ENCODE measurements at places on chromosomes 13 and 19. TPM values are rescaled to one million over a fixed set of nuclear protein-coding genes. Genes with fewer than 3 reads are reported as not detected.

The CGB2 gene
- total RNA-seq: not detected

The ZNF536 gene
- total RNA-seq: not detected

The GNG7 gene
- total RNA-seq: not detected

The KLF2 gene
- total RNA-seq: 13.5 TPM

The ZNF578 gene
- not detected for total RNA-seq

The C19orf73 gene
- total RNA-seq: 0.59 TPM

The STAP2 gene
- total RNA-seq: 2.6 TPM

The TUBA3C gene
- total RNA-seq: not detected

The KIR3DL2 gene
- total RNA-seq: not detected

The C19orf18 gene
- total RNA-seq: not detected

The METTL21C gene
- total RNA-seq: not detected

The IFI30 gene
- total RNA-seq: 14.8 TPM
